Activated effector memory CD4-positive, alpha-beta T cell treated with anti-CD3 and anti-CD28 coated beads, Interleukin-2, amount 50 U/mL, for 16 hours (primary cell): ENCODE measurements at places on chromosomes 16 and 17.
A peak's percentile ranks its signal among the peaks of the same experiment; 100 is the strongest.

- no peak for DNase-seq
These were observed 6.8 kb downstream of the MAPK8IP3 start for GRCh38 chr16:1712791-1713261.

- DNase-seq: no peak
These were observed 2231.6 kb downstream of the TP53TG3F start for GRCh38 chr16:35691057-35691456.

GRCh38 chr17:9886141-9886930 is 18.7 kb downstream of the RCVRN start:
- DNase-seq: no peak

DNA sequence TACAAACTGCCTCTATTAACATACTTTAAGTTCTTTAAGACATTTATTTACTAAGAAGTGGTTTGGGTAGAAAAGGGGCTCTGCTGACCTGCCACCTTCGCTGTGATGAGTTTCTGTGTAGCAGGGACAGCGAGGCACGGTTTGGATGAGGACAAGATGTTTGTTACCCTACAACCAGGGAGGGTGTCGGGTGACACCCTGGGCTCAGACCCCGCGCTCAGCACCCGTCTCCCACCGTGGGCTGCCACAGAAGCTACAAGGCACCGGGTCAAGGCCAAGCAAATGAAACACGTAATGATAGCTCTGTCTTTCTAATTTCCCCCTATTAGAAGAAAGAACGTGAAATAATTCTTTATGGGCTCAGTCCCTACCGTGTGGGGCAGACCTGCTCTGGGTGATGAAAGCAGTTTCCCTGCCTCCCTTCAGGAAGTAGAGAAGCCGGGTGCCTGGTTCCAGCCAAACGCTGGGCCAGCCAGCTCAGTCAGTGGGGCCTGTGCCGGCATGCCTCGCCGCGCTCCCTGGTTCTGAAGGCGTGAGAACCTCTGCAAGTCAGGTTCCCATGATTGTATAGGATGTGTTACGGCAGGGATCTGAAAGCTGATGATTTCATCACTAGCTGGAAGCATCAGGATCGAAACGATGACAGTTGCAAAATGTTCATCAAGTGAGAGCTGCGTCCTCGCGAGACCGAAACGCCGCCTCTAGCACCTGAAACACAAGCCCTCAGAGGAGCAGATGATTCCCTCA is 3.9 kb downstream of the ZNF750 start:
- DNase-seq: no peak

GRCh38 chr17:33977729-33978514 is 277.2 kb upstream of the CCL2 start:
- no peak for DNase-seq

- no peak for DNase-seq
These were observed 16.0 kb downstream of the ENGASE start for GRCh38 chr17:79090443-79091225.

GRCh38 chr17:56489980-56490379 is 103.5 kb upstream of the NOG start:
- no peak for DNase-seq

DNA sequence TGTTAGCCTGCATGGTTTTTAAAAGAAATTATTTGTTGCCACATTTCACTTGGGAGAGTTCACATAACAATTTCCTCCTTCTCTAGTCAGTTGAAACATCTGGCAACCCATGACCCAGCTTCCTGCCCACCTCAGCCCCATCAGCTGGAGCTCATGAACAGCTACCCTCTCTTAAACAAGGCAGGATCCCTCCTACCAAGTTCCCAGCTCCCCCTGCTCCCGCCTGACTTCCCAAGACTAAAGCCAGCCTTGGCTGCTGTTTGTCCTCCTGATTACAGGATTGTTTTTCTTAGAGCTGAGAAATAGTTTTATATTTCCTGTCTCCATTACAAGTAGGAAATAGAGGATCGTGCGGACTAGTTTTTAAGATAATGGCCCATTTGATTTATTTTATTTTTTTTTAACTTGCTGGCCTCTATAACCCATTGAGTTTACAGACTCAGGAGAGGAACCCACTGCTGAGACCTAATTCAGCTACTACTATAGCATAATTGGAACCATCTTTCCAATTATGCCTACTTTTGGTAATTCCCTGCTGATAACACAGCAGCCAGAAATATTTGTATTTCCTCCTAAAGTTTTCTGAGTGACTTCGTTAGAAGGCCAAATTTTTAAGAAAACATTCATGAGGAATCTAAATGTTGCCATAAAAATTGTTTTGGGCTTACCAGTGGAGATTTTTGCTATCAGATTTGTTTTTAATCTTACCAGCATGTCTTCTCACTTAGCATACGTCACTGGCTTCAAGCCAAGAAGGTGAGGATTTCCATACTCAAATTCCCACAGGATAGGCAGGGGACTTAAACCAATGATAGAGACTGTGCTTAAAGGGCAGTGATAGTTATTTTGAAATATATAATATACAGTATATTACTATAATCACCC is 90.0 kb downstream of the ELAC2 start:
- DNase-seq: no peak

- DNase-seq: peak; percentile 95
These were observed at the start of gene NMRAL1 for GRCh38 chr16:4474192-4474961. NMRAL1 (minus strand) TSS chr16:4474625; CDS start chr16:4474132, 493 bp downstream.

GRCh38 chr17:65637786-65638185 is 76.3 kb upstream of the AXIN2 start:
- DNase-seq: no peak

DNA sequence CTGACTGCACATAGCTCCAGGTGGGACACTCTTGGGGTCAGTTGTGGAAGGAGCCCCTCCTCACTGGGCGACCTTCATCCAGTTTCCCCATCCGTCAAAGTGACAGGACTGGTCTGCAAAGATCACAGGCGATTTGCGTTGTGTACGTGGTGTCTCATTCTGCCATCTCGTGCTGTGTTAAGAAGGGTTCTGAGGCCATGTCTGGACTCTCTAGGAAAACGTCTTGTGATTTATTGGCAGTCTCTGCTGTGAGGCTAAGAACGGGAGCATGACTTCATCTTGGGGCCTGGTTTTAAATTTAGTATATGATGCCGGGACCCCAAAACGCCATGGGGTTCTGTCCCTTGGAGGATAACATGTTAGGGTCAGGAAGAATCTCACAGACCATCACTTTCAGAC is 65.2 kb upstream of the CIBAR2 start:
- no peak for DNase-seq

DNA sequence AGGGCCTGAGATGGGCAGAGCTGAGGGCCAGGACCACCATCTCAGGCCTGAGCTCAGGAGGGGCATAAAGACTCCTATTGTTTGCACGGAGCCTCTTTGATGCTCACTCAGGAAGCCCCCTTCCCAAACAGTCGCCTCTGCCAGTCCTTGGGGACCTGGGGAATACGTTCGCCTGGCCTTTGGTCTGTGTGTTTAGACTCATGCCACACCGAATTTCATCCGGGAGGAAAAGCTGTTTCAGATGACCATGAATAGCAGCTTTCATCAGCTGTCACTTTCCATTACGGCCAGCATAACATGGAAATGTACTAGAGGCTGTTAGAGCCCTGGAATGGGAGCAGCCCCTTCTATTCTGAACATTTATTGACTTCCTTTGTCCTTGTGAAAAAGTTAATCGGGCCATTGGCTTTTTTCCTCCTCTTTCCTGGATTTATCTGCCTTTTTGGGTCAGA is 139.0 kb downstream of the HS3ST3A1 start:
- DNase-seq: no peak
